ENCODE measurements at places on chromosomes 2 and 18.
A peak's percentile ranks its signal among the peaks of the same experiment; 100 is the strongest.

DNA sequence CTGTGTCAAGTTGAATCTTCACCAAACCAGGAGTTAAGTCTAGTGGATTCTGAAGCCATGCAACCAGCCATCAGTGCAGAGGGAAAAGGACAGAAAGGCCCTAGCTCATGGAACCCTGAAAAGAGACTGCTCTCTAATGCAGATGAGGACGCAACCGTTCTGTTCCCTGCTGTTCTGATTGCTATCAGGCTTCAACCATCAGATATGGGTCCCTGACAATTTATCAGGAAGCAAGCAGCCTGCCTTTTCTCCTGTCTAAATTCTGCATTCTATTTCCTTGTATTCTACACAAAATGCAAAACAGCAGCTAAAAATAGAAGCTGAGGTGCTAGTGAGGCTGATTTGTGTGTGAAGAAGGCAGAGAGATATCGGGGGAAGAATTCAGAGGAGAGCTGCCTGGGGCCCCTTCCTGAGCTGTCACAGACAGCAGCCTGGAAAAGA lies 68.4 kb upstream of the RTN4 start:
- H3K4me1 ChIP-seq, result peaks cover 37% of the 10 kb centered on the region
- H3K36me3 ChIP-seq, result no peaks in the 10 kb centered on the region
- H3K27me3 ChIP-seq, result no peaks in the 10 kb centered on the region
- no peak overlapping the region for H3K4me3 ChIP-seq
- no peak for DNase-seq
- no peak overlapping the region for H3K27ac ChIP-seq

DNA sequence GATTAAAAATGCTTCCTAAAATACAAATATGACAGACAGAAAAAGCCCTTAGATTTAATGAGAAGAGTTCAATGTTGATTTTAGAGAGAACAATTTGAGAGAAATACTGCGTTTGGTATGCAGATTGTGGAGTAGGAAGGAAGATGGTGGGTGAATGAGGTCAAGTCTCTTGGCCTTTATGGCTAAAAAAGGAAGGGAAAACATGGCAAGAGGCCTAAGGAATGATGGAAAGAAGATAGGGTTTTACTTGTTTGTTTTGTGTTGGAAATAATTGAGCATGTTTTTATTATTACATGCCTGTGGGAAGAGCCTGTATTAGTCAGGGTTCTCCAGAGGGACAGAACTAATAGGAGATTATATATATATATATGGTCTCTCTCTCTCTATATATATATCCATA lies 318.1 kb downstream of the TRIB2 start:
- H3K27ac ChIP-seq, result no peak overlapping the region
- no peaks in the 10 kb centered on the region for H3K27me3 ChIP-seq
- no peaks in the 10 kb centered on the region for H3K36me3 ChIP-seq
- H3K4me1 ChIP-seq, result no peaks in the 10 kb centered on the region

DNA sequence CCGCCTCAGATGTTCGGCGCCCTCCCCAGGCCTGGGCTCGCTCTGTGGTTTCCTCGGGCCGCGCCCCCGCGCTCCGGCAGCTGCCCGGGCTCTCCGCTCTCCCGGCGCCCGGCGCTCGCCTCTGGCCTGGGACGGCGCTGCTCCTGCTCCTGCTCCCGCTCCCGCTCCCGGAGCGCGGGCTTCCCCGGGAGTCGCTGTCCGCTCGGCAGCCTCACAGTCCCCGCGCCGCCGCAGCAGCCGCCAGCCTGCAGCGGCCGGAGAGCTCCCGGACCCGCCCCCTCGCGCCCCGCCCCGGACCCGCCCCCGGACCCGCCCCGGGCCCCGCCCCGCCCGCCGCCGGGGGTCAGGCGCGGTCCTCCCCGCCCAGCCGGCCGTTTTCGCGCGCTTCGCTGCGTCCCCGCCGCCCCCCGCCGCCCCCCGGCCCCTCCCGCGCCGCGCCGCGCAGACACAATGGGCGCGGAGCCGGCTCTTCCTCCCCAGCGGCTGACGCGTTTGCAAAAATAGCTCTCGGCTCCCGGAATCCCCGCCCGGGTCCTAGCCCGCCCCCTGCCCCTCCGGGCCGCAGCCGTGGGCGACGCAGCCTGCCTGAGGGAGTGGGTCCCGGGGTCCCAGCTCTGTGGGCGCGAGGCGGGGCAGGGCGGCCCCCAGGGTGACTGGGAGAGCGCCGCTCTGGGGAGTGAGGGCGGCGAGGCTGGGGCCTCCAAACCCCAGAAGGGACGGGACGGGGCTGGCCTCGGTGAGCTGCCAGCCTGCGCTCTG lies at the start of gene ARL4C:
Gene ARL4C, minus strand, starts transcription at position 247 of the 759 bp plus-strand sequence. CDS start 495 bp downstream, outside the sequence.
- peak within 1 kb of the TSS; percentile 71 for H3K27ac ChIP-seq
- H3K4me3 ChIP-seq, result peak within 1 kb of the TSS; percentile 97
- H3K27me3 ChIP-seq, result no peaks in the 10 kb centered on the region
- DNase-seq, result peak; percentile 79
- H3K4me1 ChIP-seq, result peaks cover 2% of the 10 kb centered on the region
- no peaks in the 10 kb centered on the region for H3K36me3 ChIP-seq

GRCh38 chr2:119734047-119734446 lies 25.7 kb upstream of the PTPN4 start:
- no peak for DNase-seq
- H3K36me3 ChIP-seq, result no peaks in the 10 kb centered on the region
- H3K4me3 ChIP-seq, result no peak overlapping the region
- peaks cover 28% of the 10 kb centered on the region for H3K4me1 ChIP-seq

GRCh38 chr2:230864122-230864604 lies 579 bp upstream of the ITM2C start:
- H3K4me3 ChIP-seq, result peak overlapping the region; percentile 66
- no peaks in the 10 kb centered on the region for H3K36me3 ChIP-seq
- no peak overlapping the region for H3K27ac ChIP-seq
- peaks cover 14% of the 10 kb centered on the region for H3K4me1 ChIP-seq
- peaks cover 28% of the 10 kb centered on the region for H3K27me3 ChIP-seq

DNA sequence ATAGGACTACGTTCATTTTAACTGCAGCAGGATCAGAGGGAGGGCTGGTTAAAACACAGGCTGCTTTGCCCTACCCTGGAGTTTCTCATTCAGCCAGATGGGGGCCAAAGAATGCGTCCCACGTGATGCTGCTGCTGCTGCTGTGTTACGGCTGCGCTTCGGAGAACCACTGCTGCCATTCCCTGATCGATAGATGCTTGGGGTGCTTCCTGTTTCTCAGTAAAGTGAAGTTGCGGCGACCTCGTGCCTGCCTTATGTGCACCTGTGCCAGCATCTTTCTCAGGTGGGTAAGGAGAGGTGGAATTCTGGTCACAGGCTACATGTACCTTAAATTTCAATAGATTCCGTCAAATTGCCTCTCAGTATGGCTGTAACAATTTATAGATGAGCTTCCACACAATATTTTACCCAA lies 24.7 kb upstream of the TOGARAM2 start:
- H3K4me3 ChIP-seq, result no peak overlapping the region
- no peak for DNase-seq
- no peak overlapping the region for H3K27ac ChIP-seq
- H3K27me3 ChIP-seq, result no peaks in the 10 kb centered on the region

All from SJCRH30 (cell line).